ENCODE measurements at places on chromosomes 6 and 20.
A peak's percentile ranks its signal among the peaks of the same experiment; 100 is the strongest.

DNA sequence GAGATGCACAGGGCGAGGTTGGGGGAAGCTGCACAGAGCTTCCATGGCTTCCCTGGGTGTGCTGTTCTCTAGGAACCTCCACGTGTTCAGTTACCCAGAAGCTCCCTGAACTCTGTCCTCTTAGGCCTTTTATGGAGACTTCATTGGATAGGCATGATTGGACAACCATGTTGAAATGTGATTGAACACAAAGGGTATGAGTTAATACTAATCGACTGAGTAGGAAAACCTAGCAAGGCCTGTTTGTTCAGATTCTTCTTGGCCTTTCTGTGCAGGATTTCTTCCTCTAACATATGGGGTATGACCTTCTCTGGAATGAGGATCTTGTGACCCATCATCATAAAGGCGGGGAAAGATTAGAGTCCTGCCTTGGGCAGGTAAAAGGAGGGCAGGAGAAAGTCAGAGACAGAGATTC lies 70.7 kb upstream of the SMIM29 start:
- DNase-seq = no peak

- DNase-seq = peak; percentile 82
Measured at GRCh38 chr20:38674092-38674764, 50.1 kb upstream of the SLC32A1 start.

DNA sequence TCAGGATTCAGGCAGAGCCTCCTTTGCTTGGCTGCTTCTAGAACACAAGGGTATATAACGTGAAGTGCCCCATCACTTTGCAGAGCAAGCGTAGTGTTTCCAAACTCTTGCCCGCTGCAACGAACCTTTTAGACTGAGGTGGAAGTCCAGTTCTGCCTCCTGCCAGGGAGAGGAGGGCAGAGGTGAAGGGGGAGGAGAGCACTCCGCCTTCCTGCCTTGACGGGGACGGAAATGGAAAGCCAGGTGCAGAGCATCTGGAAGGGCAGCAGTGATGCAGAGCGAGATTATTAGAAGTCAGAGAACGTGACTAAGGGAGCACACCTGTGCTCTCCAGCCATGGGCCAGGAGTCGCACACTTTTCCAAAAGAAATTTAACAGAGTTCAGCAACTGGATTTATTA lies 63.4 kb downstream of the RREB1 start:
- no peak for DNase-seq

GRCh38 chr20:41507436-41507835 lies 110.7 kb downstream of the CHD6 start:
- no peak for DNase-seq

- DNase-seq = no peak
Measured at GRCh38 chr6:70258483-70258882, 44.4 kb downstream of the COL9A1 start.

- DNase-seq = peak; percentile 76
Measured at GRCh38 chr6:145028144-145028818, 707.0 kb downstream of the EPM2A start.

GRCh38 chr6:166008441-166009369 lies 158.9 kb downstream of the TBXT start:
- no peak for DNase-seq

- DNase-seq = peak; percentile 54
Measured at GRCh38 chr6:12119085-12119588, 107.0 kb downstream of the HIVEP1 start.

- DNase-seq = peak; percentile 81
Measured at GRCh38 chr6:42963855-42964605, 3.5 kb downstream of the GNMT start.

DNA sequence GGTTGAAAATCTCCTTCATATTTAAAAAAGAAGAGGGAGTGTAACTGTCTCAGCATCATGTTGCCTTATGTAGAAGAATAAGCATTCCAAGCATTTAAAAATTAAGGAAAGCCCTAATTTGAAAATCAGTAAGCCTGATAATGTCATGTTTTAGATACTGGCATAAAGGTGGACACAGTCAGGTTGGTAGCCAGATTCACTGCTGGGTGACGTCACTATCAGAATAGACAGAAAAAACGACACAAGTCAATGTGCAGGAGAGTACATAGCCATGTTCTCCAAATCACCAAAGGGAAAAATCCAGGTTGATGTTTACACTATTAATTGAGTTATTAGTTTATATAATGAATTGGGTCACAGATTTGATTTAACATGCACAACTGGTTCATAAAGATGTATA lies 50.8 kb upstream of the POU3F2 start:
- no peak for DNase-seq

DNA sequence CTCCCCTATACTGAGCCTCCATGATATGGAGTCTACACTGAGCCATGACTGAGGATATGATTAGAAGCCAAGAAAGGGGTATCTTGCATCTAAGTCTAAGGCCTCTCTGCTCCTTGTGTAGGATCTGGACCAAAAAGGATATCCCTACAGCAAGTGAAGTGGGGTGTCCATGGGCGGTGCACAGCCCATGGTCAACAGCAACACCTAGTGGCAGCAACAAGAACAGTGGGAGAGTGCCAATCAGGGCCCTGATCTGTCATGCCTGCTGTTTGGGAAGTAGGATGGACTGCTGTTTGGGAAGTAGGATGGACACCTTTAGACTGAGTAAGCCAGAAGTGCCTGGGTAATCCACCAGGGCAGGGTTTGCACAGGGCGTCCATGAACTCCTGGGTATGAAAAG lies 22.4 kb downstream of the PTGIS start:
- DNase-seq = peak; percentile 11

DNA sequence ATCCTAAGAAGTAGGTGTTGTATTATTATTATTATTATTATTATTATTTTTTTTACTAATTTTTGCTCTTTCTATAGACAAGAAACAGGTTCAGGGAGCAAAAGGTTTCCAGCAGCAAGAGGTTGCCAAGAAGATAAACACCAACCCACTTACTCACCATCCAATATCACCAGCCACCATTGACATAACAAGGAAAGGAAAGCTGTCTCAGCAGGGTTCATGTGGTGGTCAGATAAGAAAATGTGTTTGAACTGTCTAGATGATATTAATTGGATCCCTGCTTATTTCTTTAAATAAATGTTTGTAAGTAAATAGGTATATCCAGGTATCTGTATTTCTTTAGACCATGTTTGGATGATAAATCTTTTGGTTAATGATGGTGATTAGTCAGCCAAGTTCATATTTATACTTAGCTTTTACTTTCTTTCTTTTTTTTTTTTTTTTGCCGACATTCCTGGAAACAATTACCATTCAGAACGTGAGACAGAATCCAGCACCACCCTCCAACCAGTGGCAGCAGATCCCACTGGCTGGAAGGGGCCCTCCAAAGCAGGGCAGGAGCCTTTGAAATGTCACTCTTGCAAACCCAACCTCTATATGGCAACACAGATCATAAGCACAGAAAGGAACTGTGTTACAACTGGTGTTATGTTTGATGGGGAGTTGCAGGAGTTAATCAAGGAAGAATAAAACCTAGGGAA lies 139.2 kb upstream of the ECI2 start:
- DNase-seq = peak; percentile 67

- DNase-seq = no peak
Measured at GRCh38 chr20:38973645-38974044, 11.5 kb downstream of the DHX35 start.

DNA sequence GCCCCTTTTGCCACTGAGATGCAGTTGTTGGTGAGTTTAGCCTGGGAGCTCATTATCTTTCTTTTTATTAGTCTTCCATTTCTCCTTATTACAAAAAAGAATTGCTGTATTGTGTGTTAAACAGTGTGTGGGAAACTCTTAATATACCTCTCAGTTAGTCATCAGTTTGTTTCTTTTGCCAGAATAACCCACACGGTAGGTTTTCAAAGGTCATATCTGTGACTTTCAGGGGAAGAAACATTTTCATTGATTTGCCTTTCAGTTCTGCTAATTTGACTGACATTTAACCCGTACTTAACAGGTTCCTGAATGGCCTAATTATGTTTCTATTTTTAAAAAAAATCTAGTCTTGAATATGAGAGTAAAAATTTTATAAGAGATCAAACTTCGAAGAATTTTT lies 145.3 kb downstream of the KHDC1L start:
- no peak for DNase-seq

- no peak for DNase-seq
Measured at GRCh38 chr6:159431750-159432149, 261.3 kb downstream of the SOD2 start.

GRCh38 chr6:102488729-102489128 lies 1095.2 kb downstream of the GRIK2 start:
- DNase-seq = no peak

- no peak for DNase-seq
Measured at GRCh38 chr6:154974485-154975149, 20.5 kb upstream of the TIAM2 start.

DNA sequence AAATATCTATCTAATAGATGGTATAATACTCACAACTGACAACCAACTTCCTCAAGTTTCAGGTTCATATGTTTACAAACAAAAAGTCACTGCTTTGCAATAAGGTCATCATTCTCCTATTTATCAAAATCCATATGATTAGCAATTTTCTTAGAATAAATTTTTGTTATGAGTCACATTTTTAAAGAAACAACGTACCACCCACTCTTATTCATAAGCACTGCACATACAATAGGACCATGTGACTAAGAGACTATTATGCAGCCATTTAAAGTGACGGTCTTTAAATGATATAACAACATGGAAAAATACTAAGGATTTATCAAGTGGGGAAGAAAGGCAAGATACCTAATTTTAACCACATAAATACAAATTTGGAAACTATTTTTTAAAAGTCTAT lies 40.0 kb downstream of the REPS1 start:
- no peak for DNase-seq

DNA sequence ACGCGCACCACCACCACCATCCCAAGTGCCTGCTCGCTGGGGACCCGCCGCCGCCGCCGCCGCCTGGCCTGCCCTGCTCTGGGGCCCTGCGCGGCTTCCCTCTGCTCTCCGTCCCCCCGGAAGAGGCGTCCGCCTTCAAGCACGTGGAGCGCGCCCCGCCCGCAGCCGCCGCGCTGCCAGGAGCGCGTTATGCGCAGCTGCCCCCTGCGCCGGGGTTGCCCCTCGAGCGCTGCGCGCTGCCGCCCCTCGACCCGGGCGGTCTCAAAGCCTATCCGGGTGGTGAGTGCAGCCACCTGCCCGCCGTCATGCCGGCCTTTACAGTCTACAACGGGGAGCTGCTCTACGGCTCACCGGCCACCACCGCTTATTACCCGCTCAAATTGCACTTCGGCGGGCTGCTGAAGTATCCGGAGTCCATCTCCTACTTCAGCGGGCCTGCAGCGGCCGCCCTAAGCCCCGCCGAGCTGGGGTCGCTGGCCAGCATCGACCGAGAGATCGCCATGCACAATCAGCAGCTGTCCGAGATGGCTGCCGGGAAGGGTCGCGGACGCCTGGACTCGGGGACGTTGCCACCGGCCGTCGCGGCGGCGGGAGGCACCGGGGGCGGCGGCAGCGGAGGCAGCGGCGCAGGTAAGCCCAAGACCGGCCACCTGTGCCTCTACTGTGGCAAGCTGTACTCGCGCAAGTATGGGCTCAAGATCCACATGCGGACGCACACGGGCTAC lies 7.2 kb downstream of the PRDM13 start:
- peak; percentile 59 for DNase-seq

- no peak for DNase-seq
Measured at GRCh38 chr6:20927130-20927860, 393.0 kb downstream of the CDKAL1 start.

- no peak for DNase-seq
Measured at GRCh38 chr6:113786168-113786567, 71.0 kb upstream of the MARCKS start.

GRCh38 chr20:5602346-5602745 lies 147.9 kb upstream of the SHLD1 start:
- DNase-seq = no peak

GRCh38 chr20:59144831-59145196 lies 18.8 kb upstream of the ZNF831 start:
- DNase-seq = no peak

DNA sequence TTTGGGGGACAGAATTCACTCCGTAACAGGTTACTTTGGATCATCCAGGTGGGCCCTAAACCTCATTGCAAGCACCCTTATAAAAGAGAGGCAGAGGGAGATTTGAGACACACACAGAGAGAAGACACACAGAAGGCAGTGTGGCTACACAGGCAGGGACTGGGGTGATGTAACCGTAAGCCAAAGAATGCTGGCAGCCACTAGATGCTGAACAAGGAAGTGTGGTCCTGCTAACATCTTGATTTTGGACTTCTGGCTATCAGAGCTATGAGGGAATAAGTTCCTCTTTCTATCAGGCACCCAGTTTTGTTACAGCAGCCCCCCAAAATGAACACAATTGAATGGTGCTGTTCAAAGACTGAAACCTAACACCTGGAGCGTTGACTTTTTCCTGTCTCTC lies 191.3 kb upstream of the MYLIP start:
- peak; percentile 55 for DNase-seq

- DNase-seq = peak; percentile 36
Measured at GRCh38 chr20:37081717-37082289, 14.0 kb downstream of the RBL1 start.

GRCh38 chr6:14452567-14453527 lies 335.3 kb downstream of the CD83 start:
- peak; percentile 94 for DNase-seq

DNA sequence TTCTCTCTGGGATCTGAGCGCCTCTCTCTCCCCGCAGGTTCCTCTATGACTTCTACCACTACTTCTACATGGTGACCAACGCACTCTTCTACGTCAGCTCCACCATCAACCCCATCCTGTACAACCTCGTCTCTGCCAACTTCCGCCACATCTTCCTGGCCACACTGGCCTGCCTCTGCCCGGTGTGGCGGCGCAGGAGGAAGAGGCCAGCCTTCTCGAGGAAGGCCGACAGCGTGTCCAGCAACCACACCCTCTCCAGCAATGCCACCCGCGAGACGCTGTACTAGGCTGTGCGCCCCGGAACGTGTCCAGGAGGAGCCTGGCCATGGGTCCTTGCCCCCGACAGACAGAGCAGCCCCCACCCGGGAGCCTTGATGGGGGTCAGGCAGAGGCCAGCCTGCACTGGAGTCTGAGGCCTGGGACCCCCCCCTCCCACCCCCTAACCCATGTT lies 36.3 kb upstream of the MRGBP start:
- DNase-seq = no peak

DNA sequence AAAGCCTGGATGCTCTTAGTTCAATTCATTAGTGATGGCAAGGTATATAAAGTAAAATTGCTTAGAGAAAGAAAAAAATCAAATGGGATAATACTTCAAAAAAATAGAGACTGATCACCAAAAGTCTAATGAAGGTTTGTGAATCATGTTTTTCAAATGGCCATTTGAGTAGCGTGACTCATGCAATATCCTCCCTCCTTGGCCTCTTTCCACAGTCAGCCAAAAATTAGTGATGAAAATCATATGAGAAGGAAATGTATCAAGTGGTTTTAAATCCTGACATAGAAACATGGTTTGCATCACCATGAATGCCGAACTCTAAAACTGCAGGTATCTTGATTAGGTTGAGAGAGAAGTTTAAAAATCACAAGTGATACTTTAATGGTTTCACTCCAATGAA lies 1.2 kb upstream of the COL19A1 start:
- DNase-seq = no peak

- DNase-seq = no peak
Measured at GRCh38 chr20:7136886-7137285, 369.4 kb downstream of the BMP2 start.

- no peak for DNase-seq
Measured at GRCh38 chr20:20225325-20226043, 142.4 kb upstream of the INSM1 start.

All from hematopoietic multipotent progenitor cell treated with erythropoietin and hydrocortisone succinate and interleukin-3 and kit ligand, for 4 days (in vitro differentiated cells).